ENCODE measurements at places on chromosomes 2 and 18.

GRCh38 chr2:20346565-20347381 is 3.9 kb downstream of the PUM2 start:
- no peak for DNase-seq

DNA sequence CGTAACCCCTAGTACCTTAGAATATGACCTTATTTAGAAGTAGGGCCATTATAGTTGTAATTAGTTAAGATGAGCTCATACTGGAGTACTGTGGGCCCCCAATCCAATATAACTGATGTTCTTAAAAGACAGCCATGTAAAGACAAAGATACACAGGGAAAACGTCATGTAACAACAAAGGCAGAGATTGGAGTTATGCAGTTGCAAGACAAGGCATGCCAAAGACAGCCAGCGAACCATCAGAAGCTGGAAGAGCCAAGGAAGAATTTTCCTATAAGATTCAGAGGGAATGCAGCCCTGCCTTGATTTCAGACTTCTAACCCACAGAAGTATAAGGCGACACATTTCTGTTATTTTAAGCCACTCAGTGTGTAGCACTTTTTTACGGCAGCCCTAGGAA is 55.9 kb upstream of the TLK1 start:
- DNase-seq = no peak

- DNase-seq = no peak
Observed at GRCh38 chr2:71804281-71804751, 343.3 kb downstream of the CYP26B1 start.

DNA sequence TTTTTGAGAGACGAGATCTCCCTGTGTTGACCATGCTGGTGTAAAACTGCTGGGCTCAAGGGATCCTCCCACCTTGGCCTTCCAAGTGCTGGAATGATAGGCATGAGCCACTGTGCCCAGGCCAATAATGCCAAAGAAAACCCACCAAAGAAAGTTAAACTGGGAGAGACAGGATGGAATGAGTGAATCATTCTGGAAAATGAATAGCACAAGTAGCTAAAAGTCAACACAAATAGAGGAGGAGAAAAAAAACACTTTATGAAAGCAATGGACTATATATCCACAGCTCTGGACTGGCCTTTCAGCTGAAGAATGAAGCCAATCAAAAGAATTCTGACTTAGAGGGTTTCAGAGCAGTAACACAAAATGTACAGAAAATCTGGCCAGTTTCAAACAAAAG is 23.9 kb downstream of the IAH1 start:
- DNase-seq = no peak

- no peak for DNase-seq
Observed at GRCh38 chr18:35424356-35424755, 47.2 kb upstream of the ZNF396 start.

GRCh38 chr2:56749152-56749752 is 565.5 kb downstream of the CCDC85A start:
- DNase-seq = no peak

- DNase-seq = peak; percentile 51
Observed at GRCh38 chr2:119290859-119291587, 67.4 kb downstream of the STEAP3 start.
